ENCODE measurements at places on chromosomes 12 and 14. TPM values are rescaled to one million over a fixed set of nuclear protein-coding genes. Genes with fewer than 3 reads are reported as not detected.

Gene CREBL2
- 59.9 TPM for total RNA-seq

Gene KCNC2
- total RNA-seq: 1.1 TPM

Gene LALBA
- not detected for total RNA-seq

Gene TESPA1
- total RNA-seq: 1.8 TPM

Gene SERPINA9
- total RNA-seq: not detected

DNA sequence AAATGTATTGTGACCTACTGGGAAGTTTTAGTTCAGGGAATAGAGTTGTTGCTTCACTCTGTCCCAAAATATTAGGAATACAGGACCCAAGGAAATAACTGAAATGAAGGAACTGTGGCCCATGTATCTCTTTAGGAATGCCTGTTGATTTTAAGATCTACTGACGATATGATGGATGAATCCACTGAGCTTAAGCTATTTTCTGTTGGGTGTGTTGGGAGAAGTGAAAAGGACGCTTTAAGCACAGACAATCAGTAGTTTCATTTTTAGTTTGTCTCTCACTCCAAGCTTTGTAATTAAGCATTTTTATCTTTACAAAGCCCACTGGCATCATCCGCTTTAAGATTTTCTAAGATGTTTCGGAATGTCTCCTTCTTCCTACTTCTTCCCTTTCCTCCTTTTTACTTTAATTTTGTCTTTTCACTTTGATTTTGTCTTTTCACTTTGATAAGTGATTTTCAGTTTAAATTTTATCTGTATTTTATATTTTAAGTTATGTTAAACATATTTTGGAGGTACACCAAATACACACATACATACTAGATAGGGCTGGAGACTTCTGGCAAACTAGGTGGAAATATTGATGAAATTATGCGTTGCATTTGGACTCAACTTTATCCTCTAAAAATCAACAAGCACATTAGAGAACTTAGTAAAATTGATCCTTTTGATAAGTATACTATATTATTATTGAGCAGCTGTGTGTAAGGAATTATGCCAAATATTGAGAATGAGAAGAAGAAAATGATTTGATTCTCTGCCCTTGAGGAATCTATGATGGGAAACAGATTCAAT lies 52.3 kb upstream of the USP44 start:
- no peaks in the 10 kb centered on the region for H3K36me3 ChIP-seq
- H3K27ac ChIP-seq: no peak overlapping the region
- H3K4me1 ChIP-seq: no peaks in the 10 kb centered on the region
- DNase-seq: no peak
- H3K27me3 ChIP-seq: no peaks in the 10 kb centered on the region

GRCh38 chr12:120710031-120710804 lies at the start of gene UNC119B:
Gene UNC119B, plus strand, starts transcription at chr12:120710458. Its CDS starts 17 bp downstream, at chr12:120710475.
- no peaks in the 10 kb centered on the region for H3K27me3 ChIP-seq
- peaks cover 21% of the 10 kb centered on the region for H3K36me3 ChIP-seq
- H3K4me3 ChIP-seq: peak within 1 kb of the TSS; percentile 97
- peak within 1 kb of the TSS; percentile 94 for H3K27ac ChIP-seq
- DNase-seq: peak; percentile 73
- H3K4me1 ChIP-seq: peaks cover 22% of the 10 kb centered on the region

- H3K4me1 ChIP-seq: no peaks in the 10 kb centered on the region
- H3K27me3 ChIP-seq: no peaks in the 10 kb centered on the region
- H3K27ac ChIP-seq: no peak overlapping the region
- H3K4me3 ChIP-seq: no peak overlapping the region
These were observed 26.9 kb downstream of the ZFC3H1 start for GRCh38 chr12:71636704-71637115.

- DNase-seq: no peak
- H3K36me3 ChIP-seq: no peaks in the 10 kb centered on the region
- no peak overlapping the region for H3K4me3 ChIP-seq
These were observed 65.1 kb downstream of the ITPR2 start for GRCh38 chr12:26767865-26768264.

GRCh38 chr12:114826244-114826643 lies 142.3 kb upstream of the TBX3 start:
- no peak for DNase-seq
- no peaks in the 10 kb centered on the region for H3K36me3 ChIP-seq
- H3K4me3 ChIP-seq: no peak overlapping the region

- no peak overlapping the region for H3K4me3 ChIP-seq
- peaks cover 12% of the 10 kb centered on the region for H3K36me3 ChIP-seq
- no peaks in the 10 kb centered on the region for H3K27me3 ChIP-seq
- H3K27ac ChIP-seq: no peak overlapping the region
- no peaks in the 10 kb centered on the region for H3K4me1 ChIP-seq
These were observed 21.2 kb upstream of the CDKL1 start for GRCh38 chr14:50417853-50418252.

- H3K36me3 ChIP-seq: no peaks in the 10 kb centered on the region
- no peaks in the 10 kb centered on the region for H3K4me1 ChIP-seq
- DNase-seq: no peak
- H3K27me3 ChIP-seq: no peaks in the 10 kb centered on the region
These were observed 23.1 kb downstream of the PPP2R5C start for GRCh38 chr14:101784631-101785030.

- no peaks in the 10 kb centered on the region for H3K4me1 ChIP-seq
- no peak overlapping the region for H3K4me3 ChIP-seq
- no peaks in the 10 kb centered on the region for H3K27me3 ChIP-seq
- no peak overlapping the region for H3K27ac ChIP-seq
These were observed 138.7 kb downstream of the EGLN3 start for GRCh38 chr14:33812181-33812580.

DNA sequence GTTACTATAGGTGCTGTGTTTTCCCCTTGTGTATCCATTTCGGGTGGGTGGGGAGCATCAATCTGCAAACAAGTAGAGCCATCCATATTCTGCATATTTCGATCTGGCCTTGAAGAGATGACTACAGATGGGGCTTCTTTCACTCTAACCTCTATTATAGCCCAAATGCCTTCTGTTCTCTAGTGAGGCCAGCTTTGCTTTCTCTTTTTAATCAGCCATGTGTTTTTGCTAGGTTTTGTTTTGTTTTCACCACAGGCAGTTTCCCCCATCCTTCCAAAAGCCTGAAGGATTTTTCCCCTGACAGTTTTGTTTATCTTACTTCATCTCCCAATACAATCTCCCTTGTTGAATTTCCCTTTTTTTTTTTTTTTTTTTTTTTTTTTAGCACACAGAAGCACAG lies 224.1 kb downstream of the BTG1 start:
- no peaks in the 10 kb centered on the region for H3K27me3 ChIP-seq
- no peak for DNase-seq
- H3K4me1 ChIP-seq: no peaks in the 10 kb centered on the region
- no peak overlapping the region for H3K4me3 ChIP-seq

DNA sequence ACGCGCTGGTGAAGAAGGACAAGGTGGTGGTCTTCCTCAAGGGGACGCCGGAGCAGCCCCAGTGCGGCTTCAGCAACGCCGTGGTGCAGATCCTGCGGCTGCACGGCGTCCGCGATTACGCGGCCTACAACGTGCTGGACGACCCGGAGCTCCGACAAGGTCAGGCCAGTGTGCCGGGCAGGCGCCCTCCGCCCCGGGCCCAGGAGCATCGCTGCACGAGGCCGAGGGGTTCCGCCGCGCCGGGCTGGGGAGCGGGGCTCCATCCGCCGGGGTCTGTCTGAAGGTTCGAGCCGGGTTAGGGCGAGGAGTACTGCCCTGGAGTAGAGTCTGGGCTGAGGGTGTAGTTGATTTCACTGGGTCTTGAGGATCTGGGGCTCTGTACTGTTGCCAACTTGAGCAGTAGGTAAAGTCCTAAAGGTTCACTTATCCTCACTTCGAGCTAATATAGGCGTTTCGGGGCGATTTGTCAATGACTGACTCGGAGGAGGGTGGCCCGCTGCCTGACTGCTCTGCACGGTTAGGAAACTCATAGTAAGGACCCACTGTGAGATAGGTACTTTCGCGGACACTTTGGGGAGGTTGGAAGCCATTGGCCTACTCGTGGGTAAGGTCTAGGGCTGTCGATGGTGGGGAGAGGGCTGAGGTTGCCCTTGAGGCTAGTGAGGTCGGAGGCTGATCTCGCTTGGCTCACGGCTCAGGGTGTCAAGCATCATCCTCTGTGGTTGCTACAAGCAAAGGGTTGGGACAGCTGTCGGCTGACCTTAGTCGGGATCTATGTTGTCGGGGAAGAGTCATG lies 574 bp downstream of the GLRX5 start:
- no peak for DNase-seq
- H3K4me3 ChIP-seq: peak overlapping the region; percentile 93
- peaks cover 5% of the 10 kb centered on the region for H3K36me3 ChIP-seq
- peak overlapping the region; percentile 91 for H3K27ac ChIP-seq
- peaks cover 42% of the 10 kb centered on the region for H3K4me1 ChIP-seq

GRCh38 chr12:116133149-116133548 lies 144.3 kb downstream of the MED13L start:
- H3K4me3 ChIP-seq: no peak overlapping the region
- H3K27me3 ChIP-seq: no peaks in the 10 kb centered on the region
- H3K4me1 ChIP-seq: peaks cover 77% of the 10 kb centered on the region
- H3K36me3 ChIP-seq: no peaks in the 10 kb centered on the region
- H3K27ac ChIP-seq: no peak overlapping the region

DNA sequence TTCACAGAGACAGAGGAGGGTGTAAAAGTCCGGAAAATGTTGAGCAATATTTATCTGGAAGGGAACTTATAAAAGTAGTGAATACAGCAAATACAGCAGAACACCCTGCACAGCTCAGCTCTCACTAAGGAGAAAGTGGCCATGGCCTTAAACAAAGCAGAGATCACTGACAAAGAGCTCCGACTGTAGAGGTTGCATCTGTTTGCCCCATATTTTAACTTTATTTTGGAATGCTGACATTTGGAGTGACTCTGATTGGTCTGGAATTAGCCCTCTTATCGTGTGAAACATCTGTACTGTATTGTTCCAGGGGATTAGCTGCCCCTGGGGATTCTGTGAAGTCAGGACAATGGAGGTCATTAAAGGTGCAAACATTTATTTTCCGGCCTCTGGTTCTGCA lies 1275.7 kb upstream of the FLRT2 start:
- no peak for DNase-seq
- no peak overlapping the region for H3K4me3 ChIP-seq
- no peaks in the 10 kb centered on the region for H3K36me3 ChIP-seq
- H3K27ac ChIP-seq: no peak overlapping the region
- H3K27me3 ChIP-seq: no peaks in the 10 kb centered on the region
- peaks cover 6% of the 10 kb centered on the region for H3K4me1 ChIP-seq

- H3K27ac ChIP-seq: peak overlapping the region; percentile 96
- peaks cover 88% of the 10 kb centered on the region for H3K4me1 ChIP-seq
- no peak for DNase-seq
These were observed 76.8 kb downstream of the SAMD4A start for GRCh38 chr14:54643696-54644176.

- peak; percentile 95 for DNase-seq
- peak within 1 kb of the TSS; percentile 81 for H3K27ac ChIP-seq
- peak within 1 kb of the TSS; percentile 76 for H3K4me3 ChIP-seq
- peaks cover 19% of the 10 kb centered on the region for H3K4me1 ChIP-seq
These were observed at the start of gene GNPTAB for GRCh38 chr12:101830367-101831325. Gene GNPTAB, minus strand, starts transcription at chr12:101830959. Its CDS starts 284 bp downstream, at chr12:101830675.

All from sigmoid colon (tissue), 7 donors.